Karpas-422 (cell line): ENCODE measurements at places on chromosomes 6 and 20.

- DNase-seq: peak; percentile 96
Measured at GRCh38 chr6:33073431-33073871, at the start of gene HLA-DPA1. HLA-DPA1 (minus strand) TSS chr6:33073649.

GRCh38 chr6:126020305-126021050 is 34.1 kb downstream of the TRMT11 start:
- DNase-seq: no peak

DNA sequence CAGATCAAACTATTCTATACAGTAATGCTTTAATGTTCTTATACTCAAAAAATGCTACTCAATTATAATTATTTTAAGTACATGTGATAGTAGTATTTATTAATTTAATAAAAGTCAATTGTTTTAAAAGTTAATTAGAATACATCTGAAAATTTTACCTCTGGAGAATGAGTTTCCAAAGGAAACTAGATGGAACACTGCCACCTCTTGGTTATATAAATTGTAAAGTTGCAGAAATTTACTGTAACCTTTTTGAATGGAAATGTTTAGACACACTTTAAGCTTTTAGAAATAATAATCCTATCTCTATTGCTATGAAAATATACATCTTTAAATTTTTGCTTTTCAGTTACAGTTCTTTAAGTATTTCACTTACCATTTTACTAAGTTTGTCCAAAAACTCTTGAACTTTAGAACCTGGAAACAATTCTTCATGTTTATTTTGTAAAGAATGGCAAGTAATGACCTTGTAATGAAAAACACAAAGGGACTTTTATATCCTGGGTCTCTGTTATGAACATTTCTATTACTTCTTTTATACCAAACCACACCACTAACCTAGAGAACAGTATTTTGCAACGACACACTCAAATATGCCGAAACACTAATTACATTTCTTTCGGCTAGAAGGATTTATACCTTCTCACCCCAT is 10.9 kb upstream of the BMP5 start:
- peak; percentile 46 for DNase-seq

GRCh38 chr6:165034271-165034741 is 275.1 kb downstream of the C6orf118 start:
- no peak for DNase-seq

DNA sequence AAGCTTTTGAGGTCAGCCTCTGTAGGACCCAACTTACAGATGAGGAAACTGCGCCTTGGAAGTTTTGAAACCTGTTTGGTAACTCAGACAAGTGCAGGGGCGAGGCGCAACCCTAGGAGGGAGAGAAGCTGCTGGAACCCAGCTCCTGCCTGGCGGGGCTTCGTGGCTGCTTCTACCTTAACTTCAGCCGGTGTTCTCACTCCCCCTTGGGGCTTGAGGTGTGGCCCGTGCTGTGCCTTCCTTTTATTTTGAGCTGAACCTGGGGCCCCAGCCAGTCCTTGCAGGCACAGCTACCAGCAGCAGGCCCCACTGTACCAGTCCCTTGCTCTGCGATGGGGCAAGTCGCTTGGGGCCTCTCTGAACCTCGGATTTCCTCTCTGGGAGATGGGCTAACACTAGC is 12.0 kb downstream of the RBM38 start:
- DNase-seq: no peak

DNA sequence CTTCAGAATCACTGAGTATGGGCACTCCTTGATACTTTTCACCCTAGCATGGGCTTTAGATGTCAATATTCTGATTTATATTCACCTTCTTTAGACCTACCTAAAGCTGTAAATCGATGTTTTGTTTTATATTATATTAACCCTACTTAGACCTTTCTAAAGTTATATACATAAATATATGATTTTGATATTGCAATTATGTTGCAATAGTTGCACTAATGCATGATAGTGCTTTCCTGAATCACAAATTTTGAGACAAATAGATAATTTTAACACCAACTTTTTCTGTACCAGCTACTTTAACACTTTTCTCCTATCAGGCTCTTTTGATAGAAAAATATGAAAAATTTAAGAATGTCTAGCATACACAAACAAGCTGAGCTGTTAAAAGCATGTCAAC is 34.0 kb upstream of the JAG1 start:
- no peak for DNase-seq

DNA sequence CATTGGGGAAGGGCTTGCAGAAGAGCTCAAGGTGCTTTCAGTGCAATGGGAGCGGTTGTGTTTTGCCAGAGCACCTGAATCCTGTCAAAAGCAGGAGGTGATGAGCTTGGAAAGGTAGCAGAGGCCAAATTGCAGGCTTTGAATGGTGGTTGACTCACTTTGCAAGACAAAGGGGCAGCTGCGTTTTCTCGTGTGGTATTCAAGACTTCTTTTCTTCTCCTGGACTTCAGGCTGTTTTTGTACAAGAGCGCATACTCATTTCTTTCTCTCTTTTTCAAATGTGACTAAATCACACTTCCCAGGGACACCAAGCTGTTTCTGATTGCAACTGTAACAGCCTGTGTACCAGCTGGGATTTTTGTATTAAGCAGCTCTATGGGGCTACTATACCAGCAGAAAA is 32.3 kb downstream of the GHRH start:
- no peak for DNase-seq

GRCh38 chr6:56732517-56732916 is 89.8 kb upstream of the DST start:
- DNase-seq: no peak
